ENCODE measurements at places on chromosomes 7 and 10. TPM values are rescaled to one million over a fixed set of nuclear protein-coding genes. Genes with fewer than 3 reads are reported as not detected.

GRCh38 chr7:105487579-105488571 lies 34.2 kb downstream of the PUS7 start:
- H3K27me3 ChIP-seq, result no peaks in the 10 kb centered on the region
- H3K36me3 ChIP-seq, result peaks cover 34% of the 10 kb centered on the region
- no peak overlapping the region for H3K27ac ChIP-seq
- H3K4me1 ChIP-seq, result no peaks in the 10 kb centered on the region

DNA sequence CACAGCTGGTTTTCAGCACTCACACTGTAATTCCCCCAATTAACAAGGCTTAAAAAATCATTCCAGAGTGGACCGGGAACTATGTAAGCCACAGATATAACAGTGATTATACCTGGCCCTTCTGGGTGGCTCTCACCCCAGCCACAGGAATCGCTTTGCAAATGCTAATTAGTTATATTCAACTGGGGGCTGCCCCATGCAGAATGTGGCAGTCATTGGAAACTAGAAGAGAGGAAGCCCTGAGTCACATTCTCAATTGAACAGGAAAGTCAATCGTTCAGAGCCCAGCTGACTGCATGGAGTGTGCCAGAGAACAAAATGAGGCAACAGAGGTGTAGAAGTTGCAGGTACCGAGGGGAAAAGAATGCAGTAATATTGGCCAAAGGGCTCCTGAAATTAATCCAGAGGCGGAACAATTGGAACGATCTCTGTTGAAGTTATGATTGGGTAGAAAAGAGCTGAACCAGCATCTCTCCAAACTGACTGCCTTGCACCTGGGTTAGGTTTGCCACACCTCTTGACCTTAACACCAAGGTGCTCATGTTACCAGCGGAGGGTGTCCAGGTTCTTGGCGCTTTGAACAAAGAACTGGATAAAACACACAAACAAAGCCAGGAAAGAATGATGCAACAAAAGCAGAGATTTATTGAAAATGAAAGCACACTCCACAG lies 909.7 kb upstream of the AUTS2 start:
- H3K4me3 ChIP-seq, result no peak overlapping the region
- no peaks in the 10 kb centered on the region for H3K4me1 ChIP-seq
- H3K27ac ChIP-seq, result no peak overlapping the region
- peaks cover 2% of the 10 kb centered on the region for H3K36me3 ChIP-seq

Gene CHAT
- total RNA-seq, result not detected

Gene CFAP58
- 0.59 TPM for total RNA-seq

Gene AGAP3
- total RNA-seq, result 16.7 TPM
